ENCODE measurements at places on chromosomes 5 and 9.

DNA sequence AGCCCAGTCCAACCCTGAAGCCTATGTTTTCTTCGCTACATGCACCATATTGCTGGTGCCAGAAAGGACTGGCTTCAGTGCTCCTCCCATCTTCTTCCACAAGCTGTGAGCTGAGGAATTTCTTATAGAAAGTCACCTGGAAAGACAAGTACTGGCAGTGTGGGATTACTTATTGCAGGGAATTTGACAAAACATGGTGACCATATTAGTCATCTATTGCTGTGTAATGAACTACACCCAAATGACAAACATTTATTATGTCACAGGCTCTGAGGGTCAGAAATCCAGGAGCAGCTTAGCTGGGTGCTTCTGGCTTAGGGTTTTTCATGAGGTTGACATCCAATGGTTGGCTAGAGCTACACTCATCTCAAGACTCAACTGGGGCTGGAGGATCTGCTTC is 75.5 kb downstream of the ENTREP1 start:
- DNase-seq: no peak

GRCh38 chr5:120083851-120084542 is 380.1 kb upstream of the PRR16 start:
- DNase-seq: no peak

DNA sequence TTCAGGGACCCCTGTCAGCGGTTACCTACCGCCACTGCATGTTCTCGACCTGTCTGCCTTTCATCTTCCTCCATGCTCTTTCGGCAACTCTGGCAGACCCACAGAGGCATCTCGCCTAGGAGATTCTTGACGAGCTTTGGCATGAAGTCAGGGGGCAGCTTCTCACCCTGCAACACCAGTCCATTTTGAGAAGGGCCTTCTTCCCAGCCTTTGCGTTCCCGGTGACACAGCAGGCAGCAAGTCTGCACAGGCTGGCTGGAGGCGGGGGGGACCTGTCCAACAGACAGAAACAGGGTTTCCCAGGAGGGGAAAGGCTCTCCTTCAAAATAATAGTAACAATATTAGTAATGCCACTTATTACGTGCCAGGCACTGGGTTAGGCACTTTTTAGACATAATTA is 15.5 kb downstream of the FAM193B start:
- no peak for DNase-seq

GRCh38 chr5:96741891-96742309 is 65.8 kb downstream of the ERAP1 start:
- DNase-seq: no peak

- DNase-seq: peak; percentile 70
Measured at GRCh38 chr5:35924950-35925722, 13.3 kb downstream of the CAPSL start.

- DNase-seq: no peak
Measured at GRCh38 chr5:167096816-167097215, 1194.6 kb upstream of the WWC1 start.

DNA sequence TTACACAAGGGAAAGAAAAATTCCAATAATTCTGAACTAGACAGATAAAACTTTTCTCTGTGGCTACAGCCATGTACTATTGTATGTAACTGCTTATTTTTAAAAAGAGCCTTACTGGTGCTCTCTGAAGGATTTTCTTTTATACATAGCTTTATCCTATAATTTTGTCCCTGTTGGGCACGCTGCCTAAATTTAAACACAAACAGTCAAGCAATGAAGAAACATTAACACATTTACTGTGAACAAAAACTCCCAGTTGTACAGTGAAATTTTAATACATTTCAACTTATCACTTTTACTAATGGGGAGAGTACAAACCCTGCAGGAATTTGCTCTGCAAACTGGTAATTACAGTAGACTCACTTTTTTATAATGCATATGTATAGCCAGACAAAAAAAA is 273.3 kb downstream of the BNC2 start:
- no peak for DNase-seq

DNA sequence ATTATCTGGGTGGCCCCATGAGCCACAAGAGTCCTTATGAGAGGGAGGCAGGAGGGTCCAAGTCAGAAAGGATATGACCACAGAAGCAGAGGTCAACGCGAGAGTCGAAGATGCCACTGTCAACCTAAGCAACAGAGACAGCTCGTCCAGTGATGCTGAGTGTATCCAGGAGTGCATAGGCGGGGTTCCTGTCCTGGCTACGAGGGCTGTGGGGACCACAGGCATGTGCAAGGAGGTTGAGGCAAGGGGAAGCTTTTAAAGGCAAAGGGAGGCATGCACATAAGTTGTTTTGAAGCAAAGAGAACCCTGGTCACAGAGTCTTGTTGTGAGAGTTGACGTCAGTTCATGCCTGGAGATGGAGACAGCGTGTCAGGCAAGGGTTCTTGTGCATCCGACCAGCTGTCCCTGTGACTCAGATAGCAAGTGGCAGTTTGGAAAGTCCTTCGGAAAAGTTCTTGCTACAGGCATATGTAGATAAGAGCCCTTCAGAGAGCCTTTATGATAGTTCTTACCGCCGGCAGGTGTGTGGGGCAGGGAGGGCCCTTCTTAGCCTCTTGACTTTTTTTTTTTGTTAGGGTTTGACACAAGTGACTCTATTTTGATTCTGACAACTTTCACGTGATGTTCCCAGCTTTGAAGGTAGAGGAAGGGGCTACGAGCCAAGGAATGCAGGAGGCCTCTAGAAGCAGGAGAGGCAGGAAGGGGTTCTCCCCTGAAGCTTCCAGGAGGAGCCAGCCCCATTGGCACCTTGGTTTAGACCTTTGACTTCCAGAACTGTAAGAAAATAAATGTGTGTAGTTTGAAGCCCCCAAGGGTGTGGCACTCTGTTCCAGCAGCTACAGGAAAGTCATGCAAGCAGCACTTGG is 66.0 kb upstream of the FCN1 start:
- no peak for DNase-seq

GRCh38 chr9:125805057-125805456 is 57.9 kb downstream of the PBX3 start:
- DNase-seq: no peak

DNA sequence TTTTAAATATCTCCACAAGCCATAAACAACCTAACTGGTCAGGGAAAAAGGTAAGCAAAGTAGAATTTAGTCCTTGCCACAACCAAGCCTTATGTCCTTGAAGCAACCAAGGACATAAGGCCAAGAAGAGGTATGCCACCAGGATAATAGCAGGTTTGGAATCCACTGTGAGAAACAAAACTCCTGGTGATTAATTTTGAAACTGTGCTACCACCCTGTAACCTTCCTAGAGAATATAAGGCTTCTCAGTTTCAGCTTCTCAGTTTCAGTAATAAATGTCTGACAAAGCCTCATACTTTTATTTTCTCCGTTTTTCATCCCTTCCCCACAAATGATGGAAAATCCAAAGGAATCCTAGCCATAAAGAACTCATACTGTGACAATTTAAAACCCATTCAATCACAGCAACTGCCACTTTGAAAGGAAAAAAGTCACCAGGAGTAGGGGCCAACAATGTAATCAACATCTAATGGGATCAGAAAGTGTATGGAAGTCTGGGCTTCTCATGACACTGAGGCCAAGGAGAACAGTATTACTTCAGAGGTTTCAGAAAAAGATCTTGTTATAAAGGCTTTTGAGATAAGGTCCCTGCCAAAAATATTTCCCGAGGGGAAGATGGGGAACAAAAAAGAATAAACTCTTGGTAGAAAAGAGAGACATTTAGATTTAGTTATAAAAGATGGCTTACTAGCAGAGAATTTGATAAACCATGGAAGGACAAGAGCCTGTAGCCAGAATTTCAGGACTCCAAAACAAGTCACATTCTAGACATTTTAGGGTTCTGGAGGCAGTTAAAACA is 189.2 kb downstream of the TSSK1B start:
- no peak for DNase-seq

GRCh38 chr5:59661954-59662615 is 231.4 kb downstream of the PDE4D start:
- no peak for DNase-seq

- no peak for DNase-seq
Measured at GRCh38 chr5:11300736-11301135, 539.7 kb upstream of the DAP start.
